ENCODE measurements at places on chromosomes 7 and 10. TPM values are rescaled to one million over a fixed set of nuclear protein-coding genes. Genes with fewer than 3 reads are reported as not detected.

GRCh38 chr7:122791959-122792545 is 89.3 kb upstream of the RNF148 start:
- H3K4me1 ChIP-seq, result no peaks in the 10 kb centered on the region
- no peak overlapping the region for H3K4me3 ChIP-seq
- no peaks in the 10 kb centered on the region for H3K36me3 ChIP-seq
- H3K27me3 ChIP-seq, result no peaks in the 10 kb centered on the region
- DNase-seq, result no peak
- no peak overlapping the region for H3K27ac ChIP-seq

DNA sequence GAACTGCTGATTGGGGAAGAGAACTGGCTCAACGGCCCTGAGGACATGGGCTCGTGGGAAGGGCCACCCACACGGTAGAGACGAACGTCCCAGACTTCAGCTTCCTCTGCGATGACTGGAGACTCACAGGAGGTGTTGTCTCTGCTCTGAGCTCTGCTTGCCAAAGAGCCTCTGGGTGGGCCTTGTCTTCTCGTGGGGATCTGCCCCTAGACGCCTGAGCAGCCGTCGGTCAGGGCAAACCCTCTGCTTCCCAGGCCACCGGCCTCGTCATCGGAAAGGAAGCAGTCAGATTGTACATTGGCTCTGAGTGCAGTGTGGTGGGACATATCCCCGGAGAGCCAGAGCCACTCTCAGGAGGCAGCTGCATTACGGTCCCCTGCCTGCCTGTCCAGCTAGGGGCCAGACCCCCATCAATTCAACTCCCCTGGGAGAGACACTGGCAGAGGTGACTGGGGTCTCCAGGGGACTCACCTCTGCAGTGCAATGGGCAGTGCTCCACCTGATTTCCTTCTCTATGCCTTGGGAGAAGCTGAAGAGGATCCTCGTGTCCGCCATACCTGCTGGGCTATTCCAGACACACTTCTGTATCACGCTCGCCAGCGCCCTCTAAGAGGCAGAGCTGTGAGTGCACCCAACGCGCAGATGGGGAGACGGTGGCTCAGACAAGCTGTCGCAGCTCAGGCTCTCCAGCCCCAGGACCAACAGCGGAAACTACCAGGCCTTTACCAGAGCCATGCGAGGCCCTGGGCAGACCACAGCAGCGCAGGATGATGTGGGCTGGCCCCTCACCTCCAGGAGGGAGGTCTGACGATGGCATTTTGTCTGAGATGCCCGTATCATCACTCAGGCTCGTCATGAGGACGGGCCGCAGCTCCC is 227.4 kb downstream of the TCERG1L start:
- no peak for DNase-seq
- no peak overlapping the region for H3K27ac ChIP-seq
- no peaks in the 10 kb centered on the region for H3K27me3 ChIP-seq
- H3K4me1 ChIP-seq, result no peaks in the 10 kb centered on the region

DNA sequence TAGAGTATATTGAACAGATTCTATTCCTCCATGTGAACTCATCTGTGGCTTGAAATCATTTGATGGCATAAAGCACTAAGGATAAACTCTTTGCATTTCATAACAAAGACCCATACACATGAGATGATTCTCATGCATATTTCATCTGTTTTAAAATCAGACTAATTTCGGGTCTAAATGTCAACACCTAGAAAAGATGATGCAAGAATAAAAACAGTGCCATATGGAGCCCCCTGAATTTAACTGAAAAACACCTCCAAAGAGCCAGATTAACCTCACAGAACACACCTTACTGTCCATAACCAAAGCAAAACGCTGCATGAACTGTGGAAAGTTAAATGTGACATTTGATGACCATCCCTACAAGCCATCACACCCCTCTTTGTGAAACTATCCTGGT is 59.7 kb downstream of the ELAPOR2 start:
- H3K36me3 ChIP-seq, result no peaks in the 10 kb centered on the region
- DNase-seq, result no peak
- no peaks in the 10 kb centered on the region for H3K27me3 ChIP-seq

DNA sequence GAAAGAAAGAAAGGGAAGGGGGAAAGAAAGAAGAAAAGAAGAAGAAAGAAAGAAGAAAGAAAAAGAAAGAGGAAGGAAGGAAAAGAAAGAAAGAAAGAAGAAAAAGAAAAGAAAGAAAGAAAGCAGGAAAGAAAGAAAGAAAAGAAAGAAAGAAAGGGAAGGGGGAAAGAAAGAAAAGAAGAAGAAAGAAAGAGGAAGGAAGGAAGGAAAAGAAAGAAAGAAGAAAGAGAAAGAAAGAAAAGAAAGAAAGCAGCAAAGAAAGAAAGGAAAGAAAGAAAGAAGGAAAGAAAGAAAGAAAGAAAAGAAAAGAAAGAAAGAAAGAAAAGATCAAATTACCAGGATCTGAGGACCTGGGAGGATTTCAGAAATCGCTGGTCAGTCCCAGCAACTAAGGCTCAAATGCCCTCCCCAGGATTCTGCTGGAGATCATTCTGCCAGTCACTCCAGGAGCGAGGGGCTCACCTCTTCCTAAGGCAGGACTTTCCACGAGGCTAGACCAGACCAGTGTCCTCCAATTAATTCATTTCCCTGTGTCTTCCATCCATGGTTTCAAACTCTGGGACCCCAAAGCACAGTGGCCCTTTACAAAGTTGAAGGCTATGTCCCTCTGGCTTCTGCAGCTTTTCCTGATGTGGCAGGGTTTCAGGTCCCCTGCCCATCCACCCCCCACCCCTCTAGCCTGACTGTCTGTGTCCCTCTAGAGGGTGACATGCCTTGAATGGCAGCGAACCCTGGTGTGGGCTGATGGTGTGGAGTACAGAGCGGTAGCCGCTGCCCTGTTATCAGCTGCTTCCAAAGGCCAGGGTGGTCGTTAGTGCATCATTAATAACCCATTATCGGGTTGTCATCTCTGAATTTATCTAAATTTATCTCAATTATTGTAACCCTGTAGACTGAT is 77.9 kb downstream of the PARP12 start:
- no peaks in the 10 kb centered on the region for H3K4me1 ChIP-seq
- no peak overlapping the region for H3K27ac ChIP-seq
- H3K27me3 ChIP-seq, result peaks cover 4% of the 10 kb centered on the region
- no peak overlapping the region for H3K4me3 ChIP-seq
- no peaks in the 10 kb centered on the region for H3K36me3 ChIP-seq

- no peak overlapping the region for H3K4me3 ChIP-seq
- H3K27ac ChIP-seq, result no peak overlapping the region
- no peaks in the 10 kb centered on the region for H3K36me3 ChIP-seq
- H3K4me1 ChIP-seq, result no peaks in the 10 kb centered on the region
Measured at GRCh38 chr10:33703501-33704213, 369.2 kb upstream of the NRP1 start.

The HYAL4 gene
- not detected for total RNA-seq

The OR2A42 gene
- not detected for total RNA-seq

The NKX2-3 gene
- 0.15 TPM for total RNA-seq

Measured in Panc1 (cell line).